ENCODE measurements at places on chromosomes 13 and 19.

DNA sequence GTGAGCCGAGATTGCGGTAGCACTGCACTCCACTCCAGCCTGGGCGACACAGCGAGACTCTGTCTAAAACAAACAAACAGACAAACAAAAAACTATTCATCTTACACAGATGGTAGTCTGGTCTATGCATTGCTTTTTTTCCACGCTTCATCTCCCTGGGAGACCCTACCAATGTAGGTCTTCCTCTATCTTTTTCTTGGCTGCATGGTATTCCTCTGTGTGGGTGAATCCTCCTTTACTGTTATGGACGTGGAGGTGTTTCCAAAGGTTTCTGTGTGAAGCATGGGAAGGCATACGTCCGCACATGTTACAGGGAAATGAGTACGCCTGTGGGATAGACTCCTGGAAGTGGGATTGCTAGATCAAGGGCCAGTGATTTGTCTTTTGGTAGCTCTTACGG, 5.6 kb downstream of the BICRA start:
- no peak for DNase-seq

DNA sequence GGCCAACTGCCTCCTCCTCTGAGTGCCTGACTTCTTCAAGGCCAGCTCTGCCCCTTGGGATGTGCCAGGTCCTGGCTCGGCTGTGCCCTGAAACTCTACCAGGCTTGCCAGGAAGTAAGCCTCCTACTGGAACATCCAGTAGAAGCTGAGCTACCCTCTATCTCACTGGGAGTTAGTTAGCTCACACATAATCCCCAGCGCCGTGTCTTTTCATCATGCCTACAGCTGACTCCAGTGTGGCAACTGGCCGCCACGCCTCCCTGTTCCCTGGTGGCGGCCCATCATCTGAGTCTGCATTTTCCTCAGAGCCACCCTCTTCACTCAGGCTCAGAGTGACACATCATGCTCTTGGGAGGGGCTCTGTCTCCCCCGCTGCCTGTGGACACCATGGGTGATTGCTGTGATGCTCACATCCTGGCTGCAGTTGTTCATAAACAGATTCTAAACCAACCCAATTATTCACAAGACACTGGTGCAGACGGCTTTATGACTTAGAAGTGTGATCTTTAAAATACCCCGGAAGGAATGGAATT, 131.9 kb upstream of the IRS2 start:
- DNase-seq: no peak

DNA sequence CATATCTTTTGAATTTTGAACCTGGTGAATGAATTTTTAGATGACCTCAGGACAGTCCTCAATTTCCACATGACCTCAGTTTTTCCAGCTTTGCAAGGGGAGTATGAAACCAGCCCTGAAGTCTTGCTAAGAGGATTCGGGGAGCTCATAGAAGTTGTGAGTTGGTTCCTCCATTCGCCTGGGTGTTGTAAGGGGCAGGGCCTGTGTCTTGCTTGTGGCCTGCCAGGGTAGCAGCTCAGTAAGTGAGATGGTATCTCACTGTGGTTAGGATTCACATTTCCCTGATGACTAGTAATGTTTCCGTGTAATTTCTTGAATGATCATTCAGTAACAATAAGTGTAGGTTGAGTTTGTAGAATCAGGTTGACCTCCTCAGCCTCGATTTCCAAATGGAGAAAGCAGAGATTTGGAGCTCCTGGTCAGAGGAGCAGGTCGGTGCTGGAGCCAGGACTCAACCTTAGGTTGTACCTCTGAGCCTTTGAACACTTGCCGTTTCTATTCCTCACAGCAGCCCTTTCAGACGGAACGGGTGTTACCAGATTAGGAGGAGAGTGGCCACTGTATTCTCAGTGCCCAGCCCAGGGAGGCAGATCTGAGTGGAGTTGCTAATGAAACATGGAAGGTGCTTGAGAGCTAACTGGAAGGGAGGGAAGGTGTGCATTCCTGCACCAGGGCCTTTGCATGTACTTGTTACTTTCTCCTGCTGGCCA, 14.6 kb downstream of the NACC1 start:
- DNase-seq: no peak

GRCh38 chr19:20444202-20444885, 121.2 kb downstream of the ZNF737 start:
- DNase-seq: no peak

- DNase-seq: no peak
Measured at GRCh38 chr13:30313311-30313710, 6.0 kb upstream of the KATNAL1 start.

GRCh38 chr13:78299832-78300623, 303.3 kb downstream of the POU4F1 start:
- DNase-seq: no peak

GRCh38 chr13:60850526-60850925, 453.5 kb downstream of the TDRD3 start:
- DNase-seq: no peak

- DNase-seq: no peak
Measured at GRCh38 chr19:56474308-56474707, 2.8 kb downstream of the ZNF667 start.

- DNase-seq: peak; percentile 64
Measured at GRCh38 chr19:1826557-1827521, 14.8 kb upstream of the ATP8B3 start.

GRCh38 chr13:74574964-74575728, 440.9 kb upstream of the KLF12 start:
- DNase-seq: no peak

DNA sequence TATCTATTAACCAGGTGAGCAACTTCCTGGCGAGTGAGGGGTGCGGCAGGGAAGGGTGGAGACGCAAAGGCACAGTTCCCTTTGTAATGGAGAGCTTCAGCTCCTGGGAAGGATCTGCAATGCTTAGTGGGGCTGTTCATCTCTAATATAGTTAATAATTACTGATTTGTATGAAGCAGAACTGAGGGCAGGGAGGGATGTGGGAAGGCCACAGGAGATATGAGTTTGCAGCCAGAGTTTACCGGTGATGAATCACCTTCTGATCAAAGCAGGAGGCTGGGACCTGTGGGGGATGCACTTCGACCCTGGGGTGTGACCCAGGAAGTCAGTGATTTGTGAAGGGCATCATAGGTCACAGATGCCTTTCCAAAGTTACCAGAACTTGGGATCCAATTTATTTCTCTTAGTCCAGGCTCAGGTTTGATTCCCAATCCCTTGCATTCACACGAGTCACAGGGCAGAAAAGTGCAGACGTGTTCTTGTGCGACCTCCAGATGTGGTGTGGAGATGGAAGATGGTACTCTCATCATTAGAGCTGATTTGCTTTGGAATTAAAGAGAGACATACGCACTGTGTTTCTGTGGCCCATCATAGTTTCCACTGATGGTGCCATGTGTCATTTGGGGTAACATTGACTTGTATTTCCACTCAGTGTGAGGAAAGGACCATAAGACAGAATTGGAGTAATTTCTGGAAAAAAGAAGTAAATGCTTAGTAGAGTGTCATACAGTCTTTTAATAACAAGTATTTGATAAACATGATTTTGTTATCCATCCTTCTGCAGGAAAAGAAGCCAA, 55.0 kb downstream of the LRCH1 start:
- no peak for DNase-seq

- DNase-seq: no peak
Measured at GRCh38 chr13:51914137-51914493, 52.3 kb downstream of the CCDC70 start.

GRCh38 chr13:71677124-71677523, 189.9 kb downstream of the DACH1 start:
- peak; percentile 60 for DNase-seq

DNA sequence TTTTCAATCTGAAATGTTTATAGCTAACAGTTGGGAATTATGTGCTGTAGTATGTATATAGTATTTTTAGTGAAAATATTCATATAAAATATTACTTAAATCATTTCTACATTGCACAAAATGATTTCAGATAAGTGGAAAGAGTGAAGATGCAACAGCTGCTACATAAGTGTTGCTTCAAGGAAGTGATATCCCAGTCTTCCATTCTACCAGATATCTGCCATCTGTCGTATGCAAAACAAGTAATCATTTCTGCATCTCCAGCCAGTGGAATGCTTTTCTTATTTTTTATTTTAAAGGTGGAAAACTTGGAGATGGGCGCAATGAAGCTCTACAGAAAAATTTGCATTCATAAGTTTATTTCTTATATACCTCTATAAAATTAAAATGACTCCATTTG, 152.5 kb upstream of the MAB21L1 start:
- DNase-seq: no peak

DNA sequence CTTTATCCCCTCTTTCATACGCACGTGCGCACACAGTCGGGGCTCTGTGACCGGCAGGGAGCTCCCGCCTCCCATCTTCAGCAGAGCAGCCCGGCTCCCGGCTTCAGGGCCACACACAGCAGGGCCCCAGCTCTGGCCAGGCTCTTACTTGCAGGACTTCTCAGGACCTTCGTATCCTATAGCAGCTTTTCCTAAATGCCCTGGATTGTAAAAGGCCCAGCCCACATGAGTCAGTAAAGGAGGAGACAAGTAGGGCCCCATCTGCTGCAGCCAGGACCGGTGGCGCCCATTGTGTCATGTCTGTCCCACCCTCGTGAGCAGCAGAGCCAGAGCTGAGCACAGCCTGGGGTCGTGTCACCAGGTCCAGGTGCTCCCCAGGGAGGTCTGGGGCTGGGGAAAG, 107.6 kb upstream of the VSTM2B start:
- no peak for DNase-seq
